ENCODE measurements at places on chromosomes 6 and 20. TPM values are rescaled to one million over a fixed set of nuclear protein-coding genes. Genes with fewer than 3 reads are reported as not detected.
A peak's percentile ranks its signal among the peaks of the same experiment; 100 is the strongest.

DNA sequence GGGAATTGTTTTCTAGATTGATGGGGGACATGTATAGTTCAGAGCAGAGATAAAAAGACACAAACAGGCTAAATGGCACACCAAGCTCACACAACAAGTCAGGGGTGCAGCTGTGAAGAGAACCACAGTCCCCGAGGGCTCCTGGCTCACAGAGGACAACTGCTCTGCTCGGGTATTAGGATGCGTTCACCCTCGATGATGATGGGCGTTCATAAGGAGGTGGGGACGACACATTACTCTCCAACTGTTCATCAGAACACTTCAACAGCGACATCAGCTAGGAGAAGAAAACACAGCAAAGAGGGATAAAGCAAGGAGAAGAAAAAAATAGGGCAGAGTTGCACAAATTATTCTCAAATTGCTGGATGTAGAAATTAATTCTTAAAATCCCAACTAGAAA lies 174.8 kb upstream of the RREB1 start:
- no peak for DNase-seq

DNA sequence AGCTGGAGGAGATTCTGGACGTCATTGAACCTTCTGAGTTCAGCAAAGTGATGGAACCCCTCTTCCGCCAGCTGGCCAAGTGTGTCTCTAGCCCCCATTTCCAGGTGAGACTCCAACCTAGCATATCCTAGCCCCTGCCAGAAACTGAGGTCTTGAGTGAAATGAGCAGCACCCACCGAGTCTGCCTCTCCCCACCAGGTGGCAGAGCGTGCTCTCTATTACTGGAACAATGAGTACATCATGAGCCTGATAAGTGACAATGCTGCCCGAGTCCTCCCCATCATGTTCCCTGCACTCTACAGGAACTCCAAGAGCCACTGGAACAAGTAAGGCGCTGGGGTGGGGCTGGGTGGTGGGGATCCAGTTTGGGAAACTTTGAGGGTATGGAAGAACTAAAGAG lies 4.6 kb downstream of the MEA1 start:
- peak; percentile 51 for DNase-seq

DNA sequence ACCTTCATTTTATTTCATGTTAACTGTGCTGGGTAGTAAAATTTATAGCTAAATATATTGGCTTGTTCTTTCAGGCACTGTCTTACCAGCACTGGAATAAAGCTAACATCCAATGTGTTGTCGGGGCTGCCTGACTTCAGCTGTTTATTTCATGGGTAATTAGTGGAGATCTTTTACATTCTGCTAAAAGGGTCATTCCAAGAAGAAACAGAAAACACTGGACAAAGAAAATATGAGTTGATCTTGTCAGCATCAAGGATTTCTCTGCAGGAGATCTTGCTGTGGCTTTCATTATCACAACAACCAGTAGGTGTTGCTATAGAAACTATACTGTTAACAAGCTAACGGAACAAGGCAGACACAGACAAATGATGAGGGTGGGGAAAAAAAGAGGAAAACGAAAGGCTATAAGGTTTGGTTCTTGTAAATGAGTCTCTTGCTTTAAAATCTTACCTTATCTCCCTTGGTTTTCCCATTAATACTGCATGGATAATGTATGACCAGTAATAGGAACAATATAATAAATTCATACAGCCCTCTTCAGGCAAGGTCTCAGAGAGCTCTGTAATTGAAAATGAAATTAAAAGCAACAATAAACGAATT lies 206.8 kb downstream of the SIM1 start:
- DNase-seq, result peak; percentile 36

SNAP25 gene
- not detected for total RNA-seq

DNA sequence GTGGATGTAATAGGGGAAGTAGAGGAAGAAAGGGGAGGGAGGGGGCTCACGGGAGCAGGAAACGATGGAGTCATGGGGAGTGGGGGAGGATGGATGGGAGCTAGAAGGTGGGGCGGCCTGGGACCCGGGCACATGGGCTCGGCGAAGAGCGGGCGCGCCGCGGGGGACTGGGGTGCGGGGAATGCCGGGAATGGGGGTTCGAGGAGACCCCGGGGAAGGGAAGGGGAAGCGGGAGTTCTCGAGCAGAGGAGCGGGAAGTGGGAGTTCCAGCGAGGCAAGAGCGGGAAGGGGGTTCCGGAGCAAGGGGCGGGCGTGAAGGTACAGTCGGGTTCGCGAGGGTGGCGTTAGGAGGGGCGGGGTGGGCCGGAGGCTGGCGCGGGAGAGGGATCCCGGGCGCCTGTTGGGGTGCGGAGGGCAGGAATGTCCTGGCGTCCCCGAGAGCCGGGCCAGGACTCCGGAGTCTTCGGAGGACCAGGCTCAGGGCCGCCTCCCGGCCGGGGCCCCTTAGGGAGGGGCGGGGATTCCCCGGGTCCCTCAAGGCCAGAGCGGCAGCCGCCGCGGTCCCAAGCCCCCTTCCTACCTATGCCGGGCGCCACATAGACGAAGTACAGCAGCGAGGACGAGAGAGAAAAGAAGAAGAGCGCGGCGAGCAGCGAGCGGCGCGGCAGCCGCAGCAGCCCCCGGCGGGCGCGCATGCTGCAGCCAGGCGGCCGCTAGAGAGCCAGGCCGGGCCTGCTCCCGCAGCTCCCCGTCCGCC lies 504 bp downstream of the B4GALT5 start:
- peak; percentile 68 for DNase-seq

DNA sequence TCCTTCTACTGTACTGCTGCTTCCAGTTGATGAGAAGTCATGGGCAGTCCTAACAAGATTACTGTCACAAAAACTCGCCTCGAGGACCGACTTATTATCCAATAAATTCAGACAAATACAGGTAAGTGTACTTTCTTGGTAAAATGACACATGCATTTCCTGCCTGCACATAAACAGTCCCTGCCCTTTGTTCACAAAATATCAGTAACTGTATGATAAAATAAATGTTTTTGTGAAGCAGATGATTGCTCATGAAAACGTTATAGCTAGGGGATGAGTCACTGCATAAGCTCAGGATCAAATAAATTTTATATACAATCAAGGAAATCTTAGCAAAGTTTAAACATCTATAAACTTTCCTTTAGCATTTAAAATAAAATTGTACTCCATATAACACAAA lies 164.5 kb upstream of the RIPOR2 start:
- no peak for DNase-seq

DNA sequence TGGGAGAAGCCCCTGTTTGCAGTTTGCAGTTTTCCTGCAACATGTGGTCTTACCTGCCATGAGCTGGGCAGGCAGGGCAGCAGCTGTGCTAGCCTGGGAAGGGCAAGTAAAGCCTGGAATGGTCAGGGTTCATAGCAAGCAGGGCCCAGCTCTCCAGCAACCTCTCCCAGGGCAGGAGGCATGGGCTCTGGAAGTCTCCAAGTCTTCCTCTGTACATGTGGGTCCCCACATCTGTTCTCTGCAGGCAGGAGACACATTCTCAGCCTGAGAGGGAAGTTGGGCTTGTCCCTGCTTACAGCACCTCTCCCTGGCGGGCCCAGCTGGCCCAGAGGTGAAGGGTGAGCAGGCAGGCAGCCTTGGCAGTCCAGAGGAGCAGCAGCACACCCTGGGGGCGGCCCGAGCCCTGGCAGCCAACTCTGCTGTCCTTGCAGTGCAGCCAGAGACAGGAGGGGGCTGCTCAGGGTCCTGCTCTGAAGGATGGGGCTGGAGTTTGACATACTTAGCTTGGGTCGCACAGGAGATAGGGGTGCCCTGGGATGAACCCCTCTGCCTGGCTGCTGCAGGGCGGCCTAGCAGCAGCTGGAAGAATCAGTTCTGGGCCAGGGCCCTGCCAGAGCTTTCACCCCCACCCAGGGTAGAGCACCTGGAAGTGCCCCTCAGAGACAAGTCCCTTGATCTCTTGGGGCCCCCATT lies 176.0 kb downstream of the MRPL14 start:
- DNase-seq, result peak; percentile 78

TCFL5 gene
- total RNA-seq, result 12.6 TPM

PPP1R14C gene
- total RNA-seq, result 14.1 TPM

TNFRSF21 gene
- 5.7 TPM for total RNA-seq

GRCh38 chr6:13260831-13261230 lies 67.5 kb downstream of the TBC1D7 start:
- DNase-seq, result no peak

GNAS-AS1 gene
- total RNA-seq, result 1.3 TPM

GRCh38 chr6:761997-762396 lies 69.1 kb upstream of the EXOC2 start:
- DNase-seq, result no peak

DNA sequence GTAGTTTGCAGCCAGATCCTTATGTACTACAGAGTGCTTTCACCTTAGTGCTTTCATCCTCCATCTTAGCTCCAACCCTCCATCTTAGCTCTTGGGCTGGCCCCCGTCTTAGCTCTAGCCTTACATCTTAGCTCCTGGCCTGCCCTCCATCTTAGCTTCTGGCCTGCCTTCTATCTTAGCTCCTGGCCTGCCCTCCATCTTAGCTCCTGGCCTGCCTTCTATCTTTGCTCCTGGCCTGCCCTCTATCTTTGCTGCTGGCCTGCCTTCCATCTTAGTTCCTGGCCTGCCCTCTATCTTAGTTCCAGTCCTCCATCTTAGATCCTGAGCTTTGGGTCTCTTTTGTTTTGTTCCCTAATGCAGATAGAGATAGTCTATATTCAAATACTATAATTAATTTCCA lies 22.0 kb downstream of the GNAS start:
- DNase-seq, result no peak

DNA sequence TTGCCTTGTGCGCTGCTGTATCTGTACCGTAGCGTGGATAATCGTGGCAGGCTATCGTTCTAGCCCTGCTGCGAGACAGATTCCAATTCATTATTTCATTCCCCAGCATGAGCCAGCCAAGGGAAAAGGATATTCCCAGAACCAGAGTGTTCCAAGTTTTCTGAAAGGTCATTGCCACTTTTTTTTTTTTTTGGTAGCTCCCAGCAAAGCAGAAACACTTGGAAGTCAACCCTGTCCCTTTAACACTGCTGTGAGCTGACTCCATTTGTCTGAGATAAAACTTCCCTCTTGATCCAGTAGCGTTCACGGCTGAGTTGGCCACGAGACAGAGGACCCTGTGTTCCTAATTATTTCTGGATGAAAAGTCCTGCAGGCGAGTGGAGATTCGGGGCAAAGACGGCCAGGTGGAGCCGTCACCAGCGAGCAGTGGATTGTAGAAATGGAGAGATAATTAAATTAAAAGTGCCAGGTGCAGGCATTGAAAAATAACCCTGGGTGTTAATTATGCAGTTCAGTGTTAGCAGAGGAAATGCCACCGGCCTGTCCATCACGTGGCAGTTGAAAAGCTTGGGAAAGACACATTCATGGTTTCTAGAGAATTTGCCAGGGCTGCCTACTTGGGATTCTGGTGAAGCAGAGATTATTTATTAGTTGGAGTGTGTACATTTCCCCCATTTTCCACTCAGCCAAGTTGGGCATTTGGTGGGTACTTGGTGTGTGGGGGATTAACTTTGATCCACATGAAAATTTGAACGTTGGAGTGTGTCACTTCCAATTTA lies 164.2 kb downstream of the SLC24A3 start:
- DNase-seq, result no peak

DNA sequence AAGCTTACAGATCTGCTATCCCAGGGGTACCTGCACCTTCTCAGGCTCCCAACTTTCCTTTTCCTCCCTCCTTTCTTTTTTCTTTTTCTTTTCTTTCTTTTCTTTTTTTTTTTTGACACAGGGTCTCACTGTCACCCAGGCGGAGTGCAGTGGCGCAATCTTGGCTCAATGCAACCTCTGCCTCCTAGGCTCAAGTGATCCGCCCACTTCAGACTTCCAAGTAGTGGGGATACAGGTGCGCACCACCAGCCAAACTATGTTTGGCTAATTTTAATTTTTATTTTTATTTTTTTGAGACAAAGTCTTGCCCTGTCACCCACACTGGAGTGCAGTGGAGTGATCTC lies 36.0 kb downstream of the PIM1 start:
- DNase-seq, result no peak

BMP7 gene
- 0.13 TPM for total RNA-seq

DNA sequence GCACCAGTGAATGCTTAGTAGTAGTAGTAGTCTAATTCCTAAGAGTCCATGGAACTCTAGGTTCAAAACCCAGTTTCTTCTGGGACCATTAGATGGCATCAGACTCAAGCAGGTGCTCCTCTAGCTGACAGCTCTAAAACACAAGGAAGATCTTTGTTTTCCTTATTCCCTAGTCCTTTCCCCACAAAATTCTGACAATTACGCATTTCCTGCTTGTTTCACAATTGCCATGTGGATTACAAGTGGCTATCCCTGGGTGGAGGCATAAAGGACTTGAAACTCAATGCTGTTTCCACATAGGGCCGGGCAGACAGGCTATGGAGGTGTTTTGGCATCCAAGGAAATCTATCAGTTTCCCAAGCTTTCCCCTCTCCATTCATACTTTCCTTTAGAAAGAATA lies 9.2 kb upstream of the HLA-DOB start:
- DNase-seq, result peak; percentile 32

OOEP gene
- total RNA-seq, result not detected

DTNBP1 gene
- total RNA-seq, result 37.1 TPM

- no peak for DNase-seq
Measured at GRCh38 chr20:59825563-59825920, 107.9 kb downstream of the SYCP2 start.
